ENCODE measurements at places on chromosomes 7 and 10. TPM values are rescaled to one million over a fixed set of nuclear protein-coding genes. Genes with fewer than 3 reads are reported as not detected.

CFTR gene
- total RNA-seq, result 0.14 TPM

EPO gene
- total RNA-seq, result not detected

TAS2R5 gene
- total RNA-seq, result 0.57 TPM

BAMBI gene
- 33.4 TPM for total RNA-seq

FOXI2 gene
- total RNA-seq, result not detected

Data from smooth muscle cell of bladder (primary cell).